ENCODE measurements at places on chromosomes 5 and 9. TPM values are rescaled to one million over a fixed set of nuclear protein-coding genes. Genes with fewer than 3 reads are reported as not detected.

GRCh38 chr9:83340451-83340850 lies 197.8 kb downstream of the FRMD3 start:
- DNase-seq: no peak

SLC45A2 gene
- total RNA-seq: 0.34 TPM

- no peak for DNase-seq
These were observed 26.4 kb downstream of the TNPO1 start for GRCh38 chr5:72842816-72843215.

PCDHGA5 gene
- 0.11 TPM for total RNA-seq

- no peak for DNase-seq
These were observed 498.8 kb upstream of the ZNF608 start for GRCh38 chr5:125245216-125245615.

SPINK4 gene
- total RNA-seq: not detected

DNA sequence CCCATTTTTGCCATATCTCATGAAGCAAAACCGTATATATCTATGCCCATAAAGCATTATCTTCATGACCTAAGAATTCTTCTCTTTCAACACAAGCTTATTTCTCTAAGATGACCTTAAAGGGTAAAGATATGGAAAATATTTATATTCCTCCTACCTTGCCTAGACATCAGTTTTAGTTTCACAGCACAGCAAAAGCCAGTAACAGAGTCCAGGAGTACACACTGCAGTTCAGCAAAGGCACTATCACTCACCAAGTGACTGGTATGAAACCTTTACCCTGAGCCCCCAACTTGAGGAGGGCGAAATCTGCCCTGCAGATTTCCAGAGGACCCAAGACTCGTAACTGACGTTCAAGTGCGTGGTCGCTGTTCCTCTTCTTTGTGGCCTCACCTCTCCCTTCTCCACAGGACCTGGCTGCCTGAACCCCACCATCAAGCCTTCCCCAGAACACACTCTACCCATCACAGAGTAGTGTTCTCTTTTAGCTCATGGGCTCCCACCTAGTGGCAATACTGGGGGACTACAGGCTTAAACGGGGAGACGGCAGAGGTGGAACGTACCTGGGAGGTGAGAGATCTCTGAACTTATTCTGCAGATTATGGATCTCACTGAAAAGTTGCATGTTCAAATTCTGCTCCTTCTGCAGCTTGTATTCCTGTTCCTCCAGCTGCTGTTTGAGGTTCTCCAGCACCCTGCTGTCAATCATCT lies 141.0 kb downstream of the CDK5RAP2 start:
- DNase-seq: peak; percentile 36

DNA sequence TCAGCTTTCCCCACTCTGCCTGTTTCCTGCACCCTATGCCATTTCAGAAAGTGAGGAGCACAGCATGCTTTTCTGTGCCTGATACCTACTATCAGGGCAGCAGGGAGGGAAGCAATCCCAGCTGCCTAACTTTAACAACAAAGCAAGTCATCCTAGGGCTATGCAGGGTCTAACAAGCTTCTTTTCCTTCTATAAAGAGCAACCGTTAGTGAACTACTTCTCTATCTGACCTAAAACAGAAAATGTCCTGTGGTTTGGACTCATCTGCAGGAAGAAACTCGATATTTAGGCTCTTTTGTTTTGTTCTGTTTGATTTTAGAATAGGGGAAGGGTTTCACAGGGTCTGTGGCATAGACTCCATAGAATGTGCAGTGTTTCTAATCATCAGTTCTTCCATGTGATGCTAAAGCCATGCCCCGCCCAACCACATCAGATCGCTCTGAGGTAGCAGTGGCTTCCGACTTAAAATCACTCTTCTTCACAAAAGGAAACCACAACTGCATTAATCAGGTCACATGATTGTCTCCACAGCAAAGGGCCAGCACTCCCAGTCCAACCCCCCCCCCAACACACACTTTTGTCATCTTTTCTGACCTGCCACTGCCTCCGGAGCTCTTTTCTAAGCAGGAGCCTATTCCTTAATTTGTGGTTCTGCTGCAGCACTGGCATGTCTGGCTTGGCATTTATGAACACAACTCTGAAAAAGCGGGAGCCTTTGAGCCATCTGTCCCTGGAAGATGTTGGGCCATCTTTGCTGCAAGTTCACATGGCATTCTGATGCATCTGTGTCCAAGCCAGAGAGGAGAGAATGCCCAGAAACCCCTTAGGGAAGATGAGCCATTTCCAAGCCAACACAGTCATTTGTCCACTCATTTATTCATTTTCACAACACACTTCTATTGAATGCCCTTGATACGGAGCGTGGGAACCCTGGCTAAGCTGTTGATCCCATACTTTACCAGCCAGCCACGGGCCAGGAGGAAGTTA lies 71.6 kb downstream of the CFAP90 start:
- peak; percentile 53 for DNase-seq

PAPPA gene
- not detected for total RNA-seq

NEK6 gene
- total RNA-seq: 20.9 TPM

- DNase-seq: no peak
These were observed 24.8 kb downstream of the PTBP3 start for GRCh38 chr9:112308588-112308987.

- peak; percentile 68 for DNase-seq
These were observed 5.8 kb upstream of the TRIM41 start for GRCh38 chr5:181217111-181217802.

- no peak for DNase-seq
These were observed 9.6 kb upstream of the ADRB2 start for GRCh38 chr5:148816782-148817181.

GRCh38 chr5:147560718-147561331 lies 51.0 kb upstream of the DPYSL3 start:
- DNase-seq: no peak

ABLIM3 gene
- not detected for total RNA-seq

SPATA31C1 gene
- not detected for total RNA-seq

CA9 gene
- total RNA-seq: 0.50 TPM

SH2D3C gene
- total RNA-seq: 77.5 TPM

DNA sequence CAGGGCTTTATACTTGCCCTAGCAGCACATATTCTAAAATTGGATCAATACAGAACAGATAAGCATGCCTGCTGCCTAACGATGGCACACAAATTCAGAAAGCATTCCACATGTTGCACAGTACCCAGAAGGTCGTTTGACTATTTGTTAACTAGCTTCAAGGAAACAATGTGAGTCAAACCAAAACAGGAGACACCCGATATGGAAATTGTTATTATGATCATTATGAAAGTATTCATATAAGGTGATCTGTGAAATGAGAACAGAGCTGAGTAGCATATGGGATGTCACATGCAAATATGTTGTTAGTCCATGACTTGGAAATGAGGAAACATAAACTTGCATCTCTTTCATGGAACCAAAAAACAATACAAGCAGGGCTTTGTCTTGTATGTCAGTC lies 56.3 kb upstream of the BICD2 start:
- no peak for DNase-seq

GRCh38 chr9:136936645-136937170 lies 7.8 kb downstream of the FBXW5 start:
- no peak for DNase-seq

NUP155 gene
- 57.2 TPM for total RNA-seq

FAM120A gene
- total RNA-seq: 141 TPM

KCNN2 gene
- not detected for total RNA-seq

PCDHGA3 gene
- total RNA-seq: not detected

GRCh38 chr5:1736065-1736464 lies 63.6 kb downstream of the MRPL36 start:
- DNase-seq: peak; percentile 10

KCTD16 gene
- not detected for total RNA-seq

DNA sequence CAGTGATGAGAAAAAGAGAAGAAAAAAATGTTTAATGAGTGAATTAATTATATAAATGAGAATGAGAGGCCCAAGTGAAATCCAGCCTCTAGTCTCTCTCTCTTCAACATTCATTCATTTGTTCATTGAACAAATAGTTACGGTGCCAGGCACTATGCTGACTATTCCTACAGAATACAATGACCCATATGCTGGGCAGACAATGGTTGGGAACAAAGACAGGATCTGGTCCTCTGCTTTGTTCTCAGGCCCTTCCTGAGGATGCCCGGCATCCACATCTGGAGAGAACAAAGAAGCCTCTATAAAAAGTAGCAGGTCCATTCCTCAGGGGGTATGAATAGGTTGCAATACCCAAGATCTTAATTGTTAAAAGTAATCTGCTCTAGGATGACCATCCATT lies 6.9 kb downstream of the ADAM19 start:
- DNase-seq: no peak

DAPK1 gene
- 0.29 TPM for total RNA-seq

- DNase-seq: no peak
These were observed 16.3 kb upstream of the SPINK4 start for GRCh38 chr9:33223696-33224095.

DNA sequence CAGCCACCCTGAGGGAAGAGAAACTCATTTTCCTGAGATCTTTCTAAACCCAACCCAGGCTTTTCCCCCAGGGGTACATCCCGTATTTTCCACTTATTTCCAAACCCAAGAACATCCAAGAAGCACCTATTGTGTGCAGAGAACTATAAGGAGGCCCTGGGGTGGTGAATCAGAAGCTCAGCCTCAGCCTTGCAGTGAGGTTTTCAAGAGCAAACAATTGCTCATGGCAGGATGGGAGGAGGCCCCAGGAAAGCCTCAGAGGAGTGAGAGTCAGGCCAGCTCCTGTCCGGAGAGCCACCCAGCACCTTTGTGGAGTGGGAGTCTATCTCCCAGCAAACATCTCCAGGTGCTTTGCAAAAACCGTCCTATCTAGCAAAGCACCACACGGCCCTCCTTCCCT lies 19.2 kb downstream of the NIPAL4 start:
- no peak for DNase-seq

DNA sequence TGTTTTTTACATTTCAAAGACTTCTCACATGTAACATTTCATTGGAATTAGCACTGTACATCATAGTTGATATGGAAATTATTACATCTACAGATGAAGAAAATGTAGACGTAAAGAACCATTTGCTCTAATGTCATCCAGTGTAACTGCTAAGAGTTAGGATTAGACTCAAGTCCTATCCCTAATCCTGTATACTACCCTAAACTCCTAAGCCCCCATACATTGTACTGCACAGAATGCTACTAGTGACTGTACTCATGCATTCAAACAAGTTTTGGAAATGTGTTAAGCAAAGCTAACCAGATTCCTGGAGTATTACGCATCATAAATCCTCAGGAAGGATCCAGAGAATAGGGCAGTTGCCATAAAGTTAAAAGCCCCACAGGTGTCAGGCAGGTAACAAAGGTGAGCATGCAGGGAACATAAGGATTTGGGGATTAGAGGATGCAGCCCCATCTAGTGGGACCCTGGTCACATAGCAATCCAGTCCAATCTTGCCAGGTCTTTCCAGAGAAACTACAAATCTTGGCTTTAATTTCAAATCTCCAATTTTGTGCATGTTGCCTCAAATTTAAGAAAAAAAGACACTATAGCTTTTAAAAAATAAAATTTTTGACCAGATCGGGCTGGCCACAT lies 32.0 kb downstream of the HAVCR1 start:
- peak; percentile 34 for DNase-seq

GRCh38 chr9:78032730-78033457 lies 1.3 kb upstream of the GNAQ start:
- DNase-seq: no peak

DNA sequence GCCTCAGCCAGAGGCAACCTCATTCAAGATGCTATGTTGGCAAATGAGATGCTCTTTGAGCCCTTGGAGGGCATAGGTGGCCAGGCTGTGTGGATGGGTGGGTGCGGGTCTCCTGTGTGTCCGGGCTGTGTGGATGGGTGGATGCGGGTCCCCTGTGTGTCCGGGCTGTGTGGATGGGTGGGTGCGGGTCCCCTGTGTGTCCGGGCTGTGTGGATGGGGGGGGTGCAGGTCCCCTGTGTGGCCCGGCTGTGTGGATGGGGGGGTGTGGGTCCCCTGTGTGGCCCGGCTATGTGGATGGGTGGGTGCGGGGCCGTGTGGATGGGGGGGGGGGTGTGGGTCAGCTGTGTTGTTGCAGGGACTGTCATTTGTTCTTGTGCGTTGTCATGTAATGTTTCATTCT lies 136.6 kb upstream of the COL5A1 start:
- DNase-seq: no peak

- peak; percentile 74 for DNase-seq
These were observed 99.5 kb upstream of the LMX1B start for GRCh38 chr9:126514037-126514821.

DDX4 gene
- 0.23 TPM for total RNA-seq

GRCh38 chr9:108463932-108464606 lies 391.7 kb downstream of the ACTL7B start:
- no peak for DNase-seq

DNA sequence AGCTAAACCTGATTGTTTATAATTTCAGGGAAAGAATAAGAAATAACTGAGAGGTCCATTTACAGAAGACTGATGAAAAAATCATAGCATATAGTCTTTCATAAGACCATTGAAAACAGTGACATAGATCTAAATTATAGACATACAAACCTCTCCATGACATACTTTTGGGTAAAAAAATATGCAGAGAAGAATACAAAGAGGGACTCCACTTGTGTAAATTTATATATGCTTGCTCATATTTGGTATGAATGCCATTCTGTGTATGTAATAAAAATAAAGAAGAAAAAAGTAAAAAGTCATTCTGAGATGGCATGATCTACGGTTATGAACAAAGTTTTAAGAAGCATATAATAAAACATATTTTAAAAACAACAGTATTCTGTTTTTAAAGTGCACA lies 310.7 kb downstream of the ASTN2 start:
- DNase-seq: no peak

- peak; percentile 66 for DNase-seq
These were observed 28.4 kb upstream of the LRRC19 start for GRCh38 chr9:27033815-27034403.

DNA sequence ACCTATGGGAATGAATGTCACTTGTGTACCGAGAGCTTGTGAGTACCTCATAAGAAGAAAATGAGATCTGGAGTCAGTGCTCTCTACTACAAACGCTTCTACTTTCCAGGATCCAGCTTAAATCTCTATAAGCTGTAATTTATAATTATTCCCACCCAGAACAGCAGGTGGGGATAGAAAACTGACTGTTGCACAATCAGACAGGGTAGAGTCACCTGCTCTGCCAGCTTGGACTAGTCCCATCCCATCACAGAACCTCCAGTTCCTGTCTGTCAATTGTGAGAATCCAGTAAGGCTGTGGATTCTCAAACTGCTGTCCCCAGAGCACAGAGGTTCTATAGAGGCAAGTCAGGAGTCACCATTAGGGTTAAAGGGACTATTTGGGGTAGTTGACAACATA lies 2.0 kb downstream of the SPINK7 start:
- no peak for DNase-seq

All from activated CD8-positive, alpha-beta T cell treated with anti-CD3 and anti-CD28 coated beads, Interleukin-2, amount 10 ng/mL, durations not matched to agents 7 days and 5 days (primary cell).